A172 (cell line): ENCODE measurements at places on chromosomes 16 and 17. TPM values are rescaled to one million over a fixed set of nuclear protein-coding genes. Genes with fewer than 3 reads are reported as not detected.
A peak's percentile ranks its signal among the peaks of the same experiment; 100 is the strongest.

GRCh38 chr17:78794399-78794798, 12.3 kb upstream of the CYTH1 start:
- no peak for DNase-seq

Gene EDC4
- total RNA-seq, result 31.8 and 50.7 TPM in 2 replicates

DNA sequence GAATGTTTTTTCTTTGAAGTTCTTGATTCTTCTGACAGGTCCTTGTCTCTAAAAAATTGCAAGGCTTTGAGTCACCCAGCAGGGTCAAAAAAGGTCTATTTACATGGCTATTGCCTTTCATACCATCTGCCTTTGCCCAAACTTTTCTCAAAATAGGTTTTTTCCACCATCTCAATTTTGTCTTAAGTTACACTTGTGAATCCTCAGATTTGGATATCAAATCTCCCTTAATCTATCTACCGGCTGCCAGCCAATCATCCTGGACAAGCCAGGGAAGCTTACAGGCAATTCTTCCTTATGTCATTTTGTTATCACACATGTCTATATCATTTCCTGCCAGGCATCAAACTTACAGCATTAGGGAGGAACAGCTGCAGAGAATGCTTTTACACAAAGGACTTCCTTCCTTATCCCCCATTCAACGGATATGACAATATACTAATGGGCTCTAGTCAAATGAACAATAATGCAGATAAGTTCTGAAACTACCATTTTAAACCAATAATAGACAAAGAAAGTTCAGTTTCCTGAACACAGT, 104.1 kb upstream of the CORO6 start:
- peak; percentile 58 for DNase-seq

- DNase-seq, result no peak
Measured at GRCh38 chr16:50209546-50210265, 56.6 kb downstream of the TENT4B start.

- no peak for DNase-seq
Measured at GRCh38 chr16:59950431-59950830, 1216.3 kb upstream of the GOT2 start.

- no peak for DNase-seq
Measured at GRCh38 chr17:55570391-55570790, 59.1 kb upstream of the SMIM36 start.

DNA sequence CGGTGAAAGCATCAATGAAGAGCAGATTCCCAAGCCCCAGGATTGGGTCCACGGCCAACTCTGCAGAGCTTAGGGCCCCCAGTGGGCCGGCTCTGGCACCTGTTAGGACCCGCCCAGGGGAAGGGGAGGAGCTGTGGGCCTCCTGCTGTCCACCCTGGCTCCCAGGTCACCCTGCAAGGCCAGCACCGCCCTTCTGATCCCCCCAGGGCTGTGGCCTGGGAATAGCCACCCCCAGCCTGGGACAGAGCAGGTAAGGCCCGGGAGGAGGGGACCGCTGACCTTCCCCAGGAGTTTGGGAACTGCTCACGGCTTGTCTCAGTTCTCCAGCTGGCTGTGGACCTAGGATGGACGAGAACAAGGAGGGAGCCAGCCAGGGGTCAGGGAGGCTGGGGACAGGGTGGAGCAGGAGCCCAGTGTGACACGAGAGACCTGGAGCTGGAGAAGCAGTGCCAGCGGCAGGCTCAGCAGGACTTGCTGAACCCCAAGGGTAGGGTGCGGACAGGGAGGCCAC, 39.3 kb upstream of the SLC38A10 start:
- DNase-seq, result no peak

DNA sequence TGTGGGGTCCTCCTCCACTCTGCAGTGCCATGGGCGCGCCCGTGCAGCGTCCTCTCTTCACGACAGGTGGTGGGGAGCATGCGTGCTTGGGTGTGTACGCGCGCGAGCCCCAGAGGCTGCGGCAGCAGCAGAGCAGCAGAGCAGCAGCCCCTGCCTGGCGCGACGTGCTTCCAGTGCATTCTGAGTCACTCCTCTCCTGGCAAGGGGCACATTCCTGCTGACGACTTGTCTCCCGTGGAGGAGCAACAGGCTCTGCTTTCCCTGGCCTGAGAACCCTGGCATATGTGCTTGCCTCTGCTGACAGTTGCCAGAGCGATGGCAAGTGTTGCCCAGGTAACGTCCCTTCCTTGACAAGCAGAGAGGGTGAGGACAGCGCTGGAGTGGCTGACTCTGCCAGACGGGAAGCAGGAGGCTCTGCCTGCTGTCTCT, 133.8 kb upstream of the PLCG2 start:
- DNase-seq, result peak; percentile 95
